Muscle of back (tissue), 13 donors: ENCODE measurements at places on chromosomes 3 and 15. TPM values are rescaled to one million over a fixed set of nuclear protein-coding genes. Genes with fewer than 3 reads are reported as not detected.

GRCh38 chr3:106086038-106086437 lies 217.2 kb upstream of the CBLB start:
- no peak for DNase-seq

GRCh38 chr3:62027796-62028195 lies 345.6 kb downstream of the FEZF2 start:
- no peak for DNase-seq

- peak; percentile 74 for DNase-seq
These were observed 157.3 kb downstream of the ADAMTS9 start for GRCh38 chr3:64530434-64531049.

GRCh38 chr3:180421221-180421620 lies 180.7 kb upstream of the TTC14 start:
- DNase-seq = no peak

GRCh38 chr15:69857686-69858391 lies 239.9 kb downstream of the TLE3 start:
- no peak for DNase-seq

- DNase-seq = no peak
These were observed 502 bp upstream of the TIMP4 start for GRCh38 chr3:12159227-12159601.

GRCh38 chr15:45653702-45654424 lies 19.0 kb downstream of the SQOR start:
- no peak for DNase-seq

GRCh38 chr3:125077864-125078263 lies 22.1 kb upstream of the HEG1 start:
- DNase-seq = no peak

DNA sequence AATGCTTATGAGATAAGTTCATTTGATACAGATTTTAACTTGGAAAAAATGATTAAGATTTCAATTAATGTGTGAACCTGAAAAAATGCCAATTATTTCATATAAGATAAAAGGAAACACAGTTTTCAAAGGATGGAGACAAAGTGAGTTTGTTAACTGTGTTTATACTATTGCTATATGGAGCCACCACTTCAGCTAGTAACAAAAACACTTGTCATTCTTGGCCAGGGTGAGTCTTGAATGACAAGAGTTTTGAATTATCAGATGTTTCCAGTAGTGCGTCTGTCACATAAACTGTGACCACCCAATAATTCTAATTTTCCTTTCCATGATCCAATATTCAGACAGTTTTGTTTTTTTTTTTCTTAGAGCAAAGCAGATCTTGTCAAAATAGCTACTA lies 78.0 kb upstream of the GADL1 start:
- no peak for DNase-seq

DNA sequence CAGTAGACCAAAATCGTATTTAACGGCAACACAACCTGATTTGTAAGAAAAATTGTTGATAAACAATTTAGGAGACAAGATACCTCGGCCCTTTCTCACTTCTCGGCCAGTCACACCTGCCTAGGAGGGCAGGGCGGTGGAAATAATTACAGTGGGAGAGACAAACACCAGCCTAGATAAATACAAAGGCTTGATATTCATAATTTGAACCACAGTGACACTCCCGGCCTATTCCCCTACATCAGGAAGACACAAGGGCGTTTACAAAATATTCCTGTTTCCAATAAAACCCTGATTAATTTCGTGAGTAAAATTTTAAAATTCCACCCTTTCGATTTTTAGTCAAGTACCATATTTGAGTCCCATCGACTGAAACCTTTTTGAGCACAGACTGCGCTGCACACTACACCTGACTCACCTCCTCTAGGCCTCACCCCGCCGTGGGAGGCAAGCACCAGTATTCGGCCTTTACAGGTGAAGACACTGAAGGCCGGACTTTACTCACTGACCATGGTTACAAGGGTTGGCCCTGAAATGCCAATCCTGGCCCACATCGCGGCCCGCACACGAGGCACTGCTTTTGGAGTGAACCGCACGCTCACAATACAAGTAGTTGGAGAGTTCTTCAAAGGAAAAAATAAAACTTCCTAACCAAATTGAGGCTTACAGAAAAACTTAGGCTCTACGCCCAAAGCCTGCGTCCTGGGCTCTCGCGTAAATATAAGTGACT lies 794 bp downstream of the ARPP19 start:
- DNase-seq = no peak

GRCh38 chr3:196603683-196604082 lies 35.2 kb downstream of the FBXO45 start:
- DNase-seq = peak; percentile 9

DNA sequence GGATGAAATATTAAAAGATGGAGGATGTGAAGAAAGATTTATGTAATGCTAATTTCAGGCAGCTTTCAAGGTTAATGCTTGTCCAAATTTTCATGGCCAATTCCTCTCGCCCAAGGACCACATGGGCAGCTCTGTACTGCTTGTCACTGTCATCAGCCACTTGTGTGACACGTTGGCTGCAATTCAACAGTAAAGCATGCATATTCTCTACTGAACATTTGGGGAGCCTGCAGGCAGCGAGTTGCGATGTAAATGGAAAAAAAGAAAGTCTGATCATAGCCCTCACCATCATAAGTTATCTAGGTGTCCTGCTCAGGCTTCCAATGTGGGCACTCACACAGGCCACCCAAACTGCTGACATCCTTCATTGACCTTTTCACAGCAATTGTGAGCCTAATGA lies 1026.8 kb upstream of the NR2F2 start:
- no peak for DNase-seq

DNA sequence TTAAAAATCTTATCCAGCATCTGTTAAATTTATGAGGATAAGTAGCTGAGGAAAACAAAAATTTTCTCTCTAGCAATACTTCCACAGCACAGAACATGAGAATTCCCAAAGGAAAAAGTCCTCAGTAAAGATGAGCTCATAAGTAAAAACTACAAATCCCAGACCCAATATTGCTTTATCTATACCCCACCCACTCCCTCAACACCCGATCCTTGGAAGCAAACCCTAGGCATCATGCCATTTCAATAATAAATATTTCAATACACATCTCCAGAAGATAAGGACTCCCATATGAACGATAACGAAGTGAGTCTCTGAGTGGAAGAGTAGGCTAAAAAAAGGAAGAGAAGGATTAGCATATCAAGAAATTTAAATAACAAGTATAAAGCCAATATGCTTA lies 8.3 kb upstream of the PRR20G start:
- DNase-seq = peak; percentile 40

DNA sequence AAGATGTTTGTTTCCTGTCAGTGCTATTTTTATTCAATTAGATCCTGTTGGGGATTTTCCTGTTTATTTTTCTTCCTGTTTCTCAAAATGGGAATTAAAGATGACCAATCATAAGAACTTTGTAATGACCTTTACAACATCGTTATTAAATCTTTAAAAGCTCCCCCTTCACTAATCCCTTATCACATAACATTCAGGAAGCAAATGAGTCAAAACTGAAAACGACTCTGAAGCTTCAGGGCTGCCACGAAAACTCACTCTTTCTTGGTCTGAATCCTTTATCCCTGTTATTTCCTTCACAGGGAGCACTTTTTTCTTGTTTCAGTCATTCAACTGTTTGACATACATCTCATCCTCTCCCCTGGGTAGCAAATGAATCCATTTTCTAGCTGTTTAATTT lies 75.8 kb upstream of the MB21D2 start:
- DNase-seq = no peak

GRCh38 chr3:182914341-182914740 lies 66.0 kb downstream of the DCUN1D1 start:
- DNase-seq = no peak

DNA sequence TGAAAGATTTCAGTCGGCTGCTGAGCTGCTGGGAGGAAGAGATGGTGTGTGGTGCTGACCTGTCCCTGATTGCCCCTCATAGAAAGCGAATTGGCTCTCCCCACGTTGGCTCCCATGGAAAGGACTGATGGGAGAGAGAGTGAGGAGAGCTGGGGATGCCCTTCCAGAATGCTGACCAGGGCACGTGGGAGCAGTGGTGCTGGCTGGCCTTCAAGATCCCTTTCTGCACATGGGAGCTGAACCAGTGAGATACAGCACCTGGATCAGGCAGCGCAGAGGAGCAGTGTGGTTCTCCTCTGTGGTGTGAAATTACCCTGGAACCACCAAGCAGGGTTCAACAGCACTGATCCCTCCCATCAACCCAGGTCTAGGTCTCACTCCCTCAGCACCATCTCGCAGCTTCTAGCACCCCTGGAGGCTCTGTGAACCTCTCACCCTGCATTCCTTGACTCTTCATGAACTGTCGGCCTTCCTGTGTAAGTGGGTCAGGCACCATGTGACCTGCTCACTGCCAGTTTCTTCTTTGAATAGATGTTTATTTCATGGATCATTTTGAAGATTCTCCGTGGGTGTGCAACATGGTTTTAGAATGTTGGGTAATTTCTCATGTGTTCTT lies 55.7 kb downstream of the CACNA1D start:
- DNase-seq = no peak

DNA sequence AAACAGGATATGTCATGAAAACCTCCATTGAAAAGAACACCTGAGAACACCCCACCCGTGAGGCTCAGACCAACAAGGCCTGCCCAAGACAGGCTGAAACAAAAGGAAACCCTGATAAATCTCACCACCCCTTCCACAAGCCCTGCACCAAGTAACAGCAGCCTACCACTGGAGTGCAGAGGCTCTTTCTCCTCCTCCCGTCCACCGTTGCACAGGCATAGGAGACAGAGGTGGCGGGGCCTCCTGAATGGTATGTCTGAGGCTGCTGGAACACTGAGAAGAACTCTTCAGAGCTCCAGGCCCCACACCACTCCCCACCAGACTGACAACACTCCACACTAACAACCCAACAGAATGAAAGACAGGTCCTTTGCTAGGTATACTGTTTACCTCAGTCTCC lies 21.4 kb downstream of the CHDH start:
- no peak for DNase-seq

- peak; percentile 92 for DNase-seq
These were observed 162.9 kb downstream of the VGLL4 start for GRCh38 chr3:11480663-11481298.

DNA sequence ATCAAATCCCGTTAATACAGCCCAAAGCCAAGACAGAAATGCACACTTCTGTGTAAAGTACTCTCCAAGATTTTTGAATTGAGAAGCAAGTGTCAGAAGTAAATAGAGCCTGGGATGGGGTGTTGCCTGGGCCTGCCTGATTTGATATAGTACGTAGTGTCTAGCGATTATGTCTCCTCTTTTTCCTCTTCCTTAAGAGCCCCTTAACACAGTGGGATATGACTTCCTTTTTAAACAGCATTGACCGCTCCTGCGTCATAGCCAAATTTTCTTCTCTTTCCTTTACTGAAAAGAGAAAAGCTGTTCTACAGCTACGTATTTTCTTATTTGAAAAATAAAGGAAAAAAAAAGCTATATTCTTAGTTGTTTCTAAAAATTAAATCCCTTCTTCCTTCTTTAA lies 97.7 kb downstream of the PLCL2 start:
- no peak for DNase-seq

GRCh38 chr3:186162221-186162620 lies 53.3 kb upstream of the ETV5 start:
- DNase-seq = no peak

DNA sequence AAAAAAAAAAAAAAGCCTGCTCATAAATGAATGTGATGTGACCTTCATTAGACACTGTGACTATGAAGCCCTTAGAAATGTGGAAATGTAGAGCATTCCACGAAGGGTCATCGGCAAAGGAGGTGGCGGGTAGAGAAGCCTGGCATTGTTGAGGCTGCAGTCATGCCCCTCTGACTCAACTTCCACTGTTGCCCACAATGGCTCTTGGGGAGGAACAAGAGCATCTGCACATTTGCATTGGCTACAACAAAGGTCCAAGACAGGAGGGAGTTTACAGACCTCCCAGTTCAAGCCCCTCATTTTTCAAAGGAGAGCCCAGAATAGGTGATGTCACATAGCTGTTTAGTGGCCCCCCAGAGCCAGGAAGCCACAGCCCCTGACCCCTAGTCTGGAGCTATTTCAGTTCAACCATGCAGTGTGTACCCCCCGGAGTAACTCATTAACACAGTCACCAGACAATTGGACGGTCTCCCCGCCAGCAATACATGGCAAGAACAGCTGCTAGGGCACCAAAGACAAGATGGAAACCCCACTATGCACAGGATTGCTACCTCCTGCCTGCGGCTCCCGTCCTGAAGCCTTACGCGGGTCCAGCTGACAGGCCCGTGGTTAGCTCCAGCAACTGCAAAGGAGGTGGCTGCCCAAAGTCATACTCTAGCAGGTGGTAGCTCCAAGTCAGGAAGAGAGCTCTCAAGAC lies 56.2 kb downstream of the SH3BP5 start:
- no peak for DNase-seq

- DNase-seq = no peak
These were observed 3.7 kb downstream of the NR2F2 start for GRCh38 chr15:96334017-96334704.

GRCh38 chr3:63364910-63365309 lies 86.8 kb downstream of the SYNPR start:
- DNase-seq = no peak

The DOCK3 gene
- 0.08 TPM for polyA plus RNA-seq

The ZNF148 gene
- polyA plus RNA-seq = 19.8 TPM

The CTXN2 gene
- polyA plus RNA-seq = not detected

The SCAANT1 gene
- polyA plus RNA-seq = not detected

The ATP13A5 gene
- 0.29 TPM for polyA plus RNA-seq

The SUCNR1 gene
- polyA plus RNA-seq = 0.09 TPM

The DBR1 gene
- polyA plus RNA-seq = 8.3 TPM

The ZNF662 gene
- polyA plus RNA-seq = 28.6 TPM

The DPPA2 gene
- not detected for polyA plus RNA-seq

The CILP gene
- 33.7 TPM for polyA plus RNA-seq

The PLA2G4E gene
- polyA plus RNA-seq = 1.3 TPM

The FRMD5 gene
- polyA plus RNA-seq = 0.39 TPM

The ZNF35 gene
- polyA plus RNA-seq = 6.1 TPM

The PARP6 gene
- polyA plus RNA-seq = 39.4 TPM

The GABRR3 gene
- not detected for polyA plus RNA-seq
